ENCODE measurements at places on chromosomes 5 and 9. TPM values are rescaled to one million over a fixed set of nuclear protein-coding genes. Genes with fewer than 3 reads are reported as not detected.

BSPRY gene
- total RNA-seq, result 10.2 TPM

SPATA6L gene
- 23.1 TPM for total RNA-seq

PCDHB11 gene
- total RNA-seq, result 2.1 TPM

PCDHA6 gene
- total RNA-seq, result 0.96 TPM

PCDHGA6 gene
- total RNA-seq, result 6.1 TPM

STING1 gene
- 71.5 TPM for total RNA-seq

DMRT3 gene
- total RNA-seq, result not detected

FBXW5 gene
- total RNA-seq, result 62.4 TPM

CDH18 gene
- total RNA-seq, result not detected

AIF1L gene
- 13.2 TPM for total RNA-seq

CATSPER3 gene
- total RNA-seq, result 0.99 TPM

SH3RF2 gene
- 9.5 TPM for total RNA-seq

LCN9 gene
- not detected for total RNA-seq

NADK2 gene
- total RNA-seq, result 36.8 TPM

ELOVL7 gene
- total RNA-seq, result 16.7 TPM

CCL27 gene
- total RNA-seq, result 0.68 TPM

ZDHHC11B gene
- 15.6 TPM for total RNA-seq

SLC22A4 gene
- total RNA-seq, result 3.1 TPM

FOXI1 gene
- not detected for total RNA-seq

GAS1 gene
- total RNA-seq, result 11.6 TPM

ITK gene
- total RNA-seq, result 4.7 TPM

ELAVL2 gene
- 0.29 TPM for total RNA-seq

FOXD4L6 gene
- not detected for total RNA-seq

TRAF1 gene
- total RNA-seq, result 10.0 TPM

NR5A1 gene
- not detected for total RNA-seq

PRRX2 gene
- total RNA-seq, result 6.5 TPM

TRIP13 gene
- total RNA-seq, result 1.7 TPM

CEMIP2 gene
- total RNA-seq, result 162 TPM

PCSK5 gene
- total RNA-seq, result 13.8 TPM

ANKRD31 gene
- 1.0 TPM for total RNA-seq

RPP25L gene
- total RNA-seq, result 26.0 TPM

PCDHB3 gene
- 1.1 TPM for total RNA-seq

SPINK4 gene
- total RNA-seq, result not detected

OR1Q1 gene
- not detected for total RNA-seq
